ENCODE measurements at places on chromosomes 2 and 18.

DNA sequence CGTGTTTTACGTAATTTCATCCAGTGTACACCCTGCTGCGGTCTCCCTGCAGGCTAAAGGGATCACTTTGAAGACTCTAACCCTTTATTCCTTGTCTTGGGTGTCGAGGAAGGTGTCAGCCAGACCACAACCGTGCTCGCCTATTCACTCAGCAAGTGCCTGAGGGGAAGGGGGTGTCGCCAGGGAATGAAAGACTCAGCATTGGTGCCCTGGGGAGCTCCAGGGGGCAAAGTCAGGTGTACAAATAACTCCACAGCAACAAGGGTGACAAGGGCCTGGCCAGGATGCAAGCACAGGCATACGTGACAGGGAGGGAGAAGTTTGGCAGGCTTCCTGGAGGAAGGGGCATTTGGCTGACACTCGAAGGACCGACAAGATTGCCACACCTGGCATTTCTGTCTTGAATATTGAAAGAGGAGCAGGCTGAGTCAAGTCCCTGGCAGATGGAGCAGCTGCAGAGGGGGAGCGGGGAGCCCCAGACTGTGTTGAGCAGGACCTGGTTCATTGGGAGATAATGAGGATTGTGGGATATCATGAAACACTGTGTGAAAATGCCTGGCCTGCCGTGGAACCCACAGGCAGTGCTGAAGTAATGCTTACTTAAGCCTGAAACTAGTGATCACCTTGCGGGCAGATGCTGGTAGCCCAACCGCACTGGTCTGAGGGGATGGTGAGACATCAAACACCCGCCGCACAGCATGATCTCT lies 93.9 kb downstream of the RHOB start:
- no peak for DNase-seq

GRCh38 chr18:73728657-73729056 lies 419.0 kb downstream of the FBXO15 start:
- no peak for DNase-seq

- DNase-seq = no peak
Measured at GRCh38 chr2:7845332-7845731, 836.5 kb upstream of the ID2 start.

GRCh38 chr2:215517391-215517790 lies 81.5 kb upstream of the FN1 start:
- DNase-seq = no peak

DNA sequence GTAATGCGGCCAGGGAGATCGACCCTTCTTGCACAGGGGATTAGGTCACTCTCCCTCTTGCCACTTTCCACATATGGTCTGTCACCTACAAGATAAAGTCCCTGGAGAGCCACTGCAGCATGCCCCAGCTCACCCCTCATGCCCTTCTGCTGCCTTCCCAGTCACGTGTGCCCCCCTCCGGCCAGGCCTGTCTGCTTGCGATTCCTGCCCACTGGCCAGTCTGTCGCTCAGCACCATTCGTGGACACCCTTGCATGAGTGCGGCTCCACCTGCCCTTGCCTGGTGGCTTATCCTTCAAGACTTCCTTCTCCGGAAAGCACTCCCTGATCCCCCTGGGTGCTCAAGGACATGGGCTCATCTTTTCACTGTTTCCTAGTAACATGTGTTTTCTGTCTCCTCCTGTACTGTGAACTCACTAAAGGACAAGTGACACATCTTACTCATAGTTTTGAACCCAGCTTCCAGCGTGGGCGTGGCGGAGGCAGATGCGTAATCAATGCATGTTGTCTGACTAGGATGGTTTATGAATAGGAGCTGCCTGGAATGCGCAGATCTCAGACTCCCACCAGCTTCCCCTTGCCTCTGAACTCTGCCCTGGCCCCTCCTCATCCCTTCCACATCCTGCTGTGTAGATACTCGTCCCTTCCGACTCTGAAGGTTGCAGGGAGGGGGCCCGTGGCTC lies 7.8 kb upstream of the NT5DC4 start:
- DNase-seq = no peak

- DNase-seq = no peak
Measured at GRCh38 chr2:42185220-42185921, 16.2 kb downstream of the EML4 start.

DNA sequence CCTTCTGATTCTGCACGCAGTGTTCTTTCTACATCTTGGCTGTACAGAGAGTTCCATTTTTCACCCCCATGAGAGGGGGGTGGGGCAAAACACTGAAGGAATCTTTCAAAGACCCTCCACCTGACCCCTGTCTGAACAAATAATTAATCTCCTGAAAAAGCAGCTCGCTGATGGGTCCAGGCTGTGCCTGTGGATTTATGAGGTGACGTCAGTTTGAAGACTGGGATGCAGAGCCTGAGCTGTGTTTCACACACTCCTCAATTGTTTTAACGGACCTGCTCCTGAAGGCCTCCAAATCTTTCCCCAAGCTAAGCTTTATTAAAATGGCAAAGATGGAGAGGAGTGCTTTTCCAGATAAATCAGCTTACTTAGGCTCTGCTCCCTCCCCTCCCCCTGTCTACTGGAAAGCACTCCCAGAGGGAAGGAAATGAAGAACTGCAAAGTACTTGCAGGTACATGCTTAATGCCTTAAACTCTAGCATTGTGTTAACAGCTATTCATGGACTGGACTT lies 390.2 kb upstream of the TNP1 start:
- DNase-seq = no peak

- DNase-seq = no peak
Measured at GRCh38 chr2:136527560-136527959, 237.8 kb upstream of the THSD7B start.

DNA sequence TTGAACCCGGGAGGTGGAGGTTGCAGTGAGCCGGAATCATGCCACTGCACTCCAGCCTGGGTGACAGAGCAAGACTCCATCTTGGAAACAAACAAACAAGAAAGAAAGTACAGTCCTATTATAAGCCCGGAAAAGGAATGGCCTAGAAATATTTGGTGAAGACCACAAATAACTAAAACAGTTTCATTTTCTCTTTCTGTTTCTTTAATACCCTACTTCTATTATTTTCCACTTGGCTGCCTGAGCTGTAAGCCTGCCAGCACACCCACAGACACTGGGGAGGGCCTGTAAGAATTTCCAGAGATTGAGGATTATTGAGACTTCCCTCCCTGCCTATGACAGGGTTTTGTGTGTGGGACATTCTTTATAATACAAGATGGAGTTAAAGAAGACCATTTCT lies 188.0 kb upstream of the DCC start:
- no peak for DNase-seq

GRCh38 chr2:53379547-53379946 lies 388.1 kb upstream of the CHAC2 start:
- DNase-seq = no peak

- no peak for DNase-seq
Measured at GRCh38 chr2:208142240-208142924, 3.6 kb downstream of the CRYGB start.

DNA sequence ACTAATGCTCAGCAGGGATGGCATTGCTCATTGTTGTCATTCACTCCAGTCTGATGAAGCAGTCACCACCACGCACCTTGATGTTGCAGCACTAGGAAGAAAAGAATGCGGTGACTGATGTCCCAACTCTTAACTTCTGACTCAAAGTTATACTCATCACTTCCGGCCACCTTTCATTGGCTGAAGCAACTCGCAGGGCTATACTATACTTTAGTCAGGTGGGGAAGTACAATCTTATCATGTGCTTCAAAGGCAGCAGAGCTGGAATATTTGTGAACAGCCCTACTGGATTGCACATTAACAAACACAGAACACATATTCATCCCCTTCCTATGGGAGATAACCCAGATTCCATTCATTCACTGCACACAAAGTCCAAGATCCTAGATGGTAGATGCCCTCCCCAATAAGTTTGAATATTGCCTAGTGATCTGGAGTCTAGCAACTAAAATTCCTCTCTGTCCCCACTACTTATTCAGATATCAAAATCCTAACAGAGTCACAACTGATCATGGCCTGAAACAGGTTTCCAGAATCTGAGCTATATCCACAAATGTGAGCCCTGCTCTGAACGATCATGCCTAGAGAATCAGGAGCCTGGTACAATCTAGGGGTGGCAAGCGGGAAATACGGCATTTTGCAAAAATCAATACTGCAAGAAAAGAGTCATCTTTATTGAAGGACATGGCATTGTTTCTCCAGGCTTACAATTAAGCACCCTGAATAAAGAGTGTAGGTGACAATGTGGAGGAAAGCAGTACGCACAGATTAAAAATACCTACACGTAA lies 3.4 kb upstream of the SPATS2L start:
- DNase-seq = peak; percentile 49

GRCh38 chr18:58473071-58473470 lies 155.8 kb downstream of the ALPK2 start:
- DNase-seq = no peak

DNA sequence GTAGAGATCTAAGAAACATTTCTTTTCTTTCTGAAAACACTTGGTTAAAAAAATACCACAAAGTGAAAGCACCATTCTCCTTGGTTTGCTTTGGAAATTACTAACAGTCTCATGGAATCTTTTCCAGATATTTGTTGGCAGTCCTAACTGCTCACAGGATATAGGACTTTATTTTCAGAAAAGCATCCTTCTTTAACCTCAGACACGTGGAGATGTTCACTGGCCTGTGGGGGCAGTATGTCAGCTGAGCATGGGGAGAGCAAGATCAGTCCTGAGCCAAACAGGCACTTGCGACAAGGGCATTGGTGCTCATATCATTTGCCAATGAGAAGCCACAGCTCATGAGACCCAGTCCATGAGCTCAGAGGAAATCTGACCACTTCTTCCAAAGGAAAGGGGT lies 371.9 kb downstream of the NBAS start:
- DNase-seq = no peak

DNA sequence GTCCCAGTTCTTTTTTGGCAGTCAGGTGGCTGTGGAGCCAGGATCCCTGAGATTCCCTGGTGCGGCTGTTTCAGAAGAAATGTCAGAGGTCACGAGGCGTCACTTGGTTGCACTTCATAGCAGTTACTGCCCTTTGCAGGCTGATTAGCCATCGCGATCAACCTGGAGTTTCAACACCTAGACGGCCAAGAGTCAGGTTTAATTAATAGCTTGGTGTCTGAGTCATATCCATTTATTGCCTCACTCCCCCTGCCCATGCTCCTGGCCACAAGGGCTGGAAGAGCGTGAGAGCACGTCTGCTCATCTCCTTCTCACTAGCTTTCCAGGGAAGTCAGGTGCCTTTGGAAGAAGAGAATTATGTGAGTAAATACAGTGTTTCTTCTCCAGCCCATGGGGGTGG lies 552.3 kb downstream of the TSN start:
- no peak for DNase-seq

DNA sequence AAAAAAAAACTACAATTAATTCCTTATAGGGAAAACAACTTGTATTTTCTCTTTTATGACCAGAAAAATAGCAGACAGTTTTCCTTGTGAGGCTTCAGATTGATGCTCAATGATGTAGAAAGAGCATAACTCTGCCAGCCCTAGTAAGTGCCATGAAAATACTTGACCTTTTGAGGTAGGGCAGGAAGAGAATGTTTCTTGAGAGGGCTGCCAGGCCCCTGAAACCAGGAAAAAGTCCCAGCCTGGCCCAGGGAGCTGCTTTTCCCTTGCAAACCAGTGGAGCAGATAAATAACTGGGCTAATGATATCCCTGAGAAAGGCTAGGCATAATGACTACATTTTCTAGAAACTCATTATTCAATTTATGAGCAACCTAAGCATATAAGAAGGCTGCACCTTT lies 126.8 kb downstream of the SLC8A1 start:
- DNase-seq = no peak

GRCh38 chr18:7590826-7591560 lies 23.9 kb downstream of the PTPRM start:
- DNase-seq = no peak

GRCh38 chr2:3041246-3041645 lies 336.4 kb downstream of the EIPR1 start:
- DNase-seq = no peak

DNA sequence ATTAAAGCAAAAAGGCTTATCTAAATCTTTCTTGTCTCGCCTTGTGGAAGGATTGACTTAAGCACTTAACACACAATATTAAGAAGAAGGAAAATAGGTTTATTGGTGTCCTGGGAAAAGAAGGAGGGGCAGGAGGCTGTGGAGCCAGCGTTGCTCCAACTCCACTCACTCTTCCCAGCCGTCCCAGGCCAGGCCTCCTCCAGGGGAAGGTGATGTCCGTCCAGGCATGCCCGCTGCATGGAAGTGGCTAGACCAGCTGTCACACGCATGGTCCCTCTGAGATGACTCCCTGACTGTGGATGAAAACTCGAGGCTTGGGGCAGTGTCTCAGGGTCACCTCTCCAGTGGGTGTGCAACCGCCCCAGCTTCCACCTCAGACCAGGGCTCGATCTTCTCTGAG lies 281.1 kb downstream of the GALR1 start:
- DNase-seq = no peak

DNA sequence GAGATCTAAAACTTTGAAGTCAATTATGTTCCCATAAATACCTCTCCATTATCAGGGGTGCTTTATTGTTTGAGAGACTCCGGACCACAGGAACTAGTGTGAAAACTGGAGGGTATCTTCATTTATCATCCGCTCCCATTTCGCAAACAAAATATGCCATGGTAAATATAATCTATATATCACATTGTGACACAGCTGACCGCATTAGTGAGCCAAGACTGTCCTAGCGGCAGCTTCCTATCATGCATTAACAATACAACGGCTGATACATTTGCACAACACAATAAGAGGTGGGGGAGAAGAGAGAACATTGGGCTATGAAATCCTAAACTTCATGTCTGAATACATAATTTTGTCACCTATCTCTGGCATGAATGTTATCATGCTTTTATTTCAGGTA lies 29.5 kb downstream of the BCL11A start:
- no peak for DNase-seq

GRCh38 chr18:22841840-22842239 lies 91.3 kb upstream of the RBBP8 start:
- no peak for DNase-seq

GRCh38 chr2:224836263-224836662 lies 120.1 kb upstream of the CCDC195 start:
- no peak for DNase-seq

DNA sequence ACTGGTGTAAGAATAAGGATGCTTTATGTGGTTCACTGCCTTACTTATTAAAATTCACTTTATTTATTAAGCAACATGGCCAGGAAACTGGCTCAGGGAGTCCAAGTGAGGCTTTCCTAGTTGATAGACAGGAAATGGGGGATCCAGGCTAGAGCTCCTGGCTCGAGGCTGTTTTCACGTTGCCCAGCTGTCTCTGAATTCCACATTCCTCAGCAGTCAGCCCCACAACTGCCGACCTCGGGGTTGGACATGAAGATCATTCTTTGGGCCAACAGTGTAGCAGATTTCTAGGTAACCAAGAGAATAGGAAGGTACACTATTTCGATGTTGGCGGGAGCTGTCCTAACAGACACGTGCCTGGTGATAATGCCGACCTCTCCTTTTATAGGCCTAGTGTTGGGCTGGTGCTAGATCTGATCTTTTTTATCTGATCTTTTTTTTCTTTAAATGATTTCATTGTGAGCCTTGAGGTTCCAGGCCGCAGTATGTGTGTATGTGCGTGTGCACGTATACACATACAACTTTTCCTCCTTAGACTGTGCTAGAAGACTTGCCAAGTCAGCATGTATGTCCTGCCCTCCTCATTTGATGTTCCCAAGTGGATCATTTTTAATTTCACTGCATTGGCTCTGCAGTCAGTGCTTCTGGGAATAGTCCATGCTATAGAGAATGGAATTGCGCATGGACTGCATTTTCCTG lies 103.5 kb downstream of the CABLES1 start:
- no peak for DNase-seq

GRCh38 chr18:63112706-63113105 lies 206.9 kb downstream of the BCL2 start:
- no peak for DNase-seq

- no peak for DNase-seq
Measured at GRCh38 chr2:113068706-113069485, 1.1 kb downstream of the IL1F10 start.

- no peak for DNase-seq
Measured at GRCh38 chr2:231057590-231057989, 923 bp downstream of the PSMD1 start.

Measured in H54 (cell line).